NCI-H1092 treated with DMSO at 0.1 percent for 48 hours (cell line): ENCODE measurements at places on chromosomes 6 and 20.

- DNase-seq, result no peak
Measured at GRCh38 chr6:124888581-124889371, 73.5 kb upstream of the RNF217 start.

- DNase-seq, result no peak
Measured at GRCh38 chr6:24922814-24923213, 12.9 kb downstream of the RIPOR2 start.

- DNase-seq, result no peak
Measured at GRCh38 chr20:45427236-45428149, 11.6 kb downstream of the PIGT start.

DNA sequence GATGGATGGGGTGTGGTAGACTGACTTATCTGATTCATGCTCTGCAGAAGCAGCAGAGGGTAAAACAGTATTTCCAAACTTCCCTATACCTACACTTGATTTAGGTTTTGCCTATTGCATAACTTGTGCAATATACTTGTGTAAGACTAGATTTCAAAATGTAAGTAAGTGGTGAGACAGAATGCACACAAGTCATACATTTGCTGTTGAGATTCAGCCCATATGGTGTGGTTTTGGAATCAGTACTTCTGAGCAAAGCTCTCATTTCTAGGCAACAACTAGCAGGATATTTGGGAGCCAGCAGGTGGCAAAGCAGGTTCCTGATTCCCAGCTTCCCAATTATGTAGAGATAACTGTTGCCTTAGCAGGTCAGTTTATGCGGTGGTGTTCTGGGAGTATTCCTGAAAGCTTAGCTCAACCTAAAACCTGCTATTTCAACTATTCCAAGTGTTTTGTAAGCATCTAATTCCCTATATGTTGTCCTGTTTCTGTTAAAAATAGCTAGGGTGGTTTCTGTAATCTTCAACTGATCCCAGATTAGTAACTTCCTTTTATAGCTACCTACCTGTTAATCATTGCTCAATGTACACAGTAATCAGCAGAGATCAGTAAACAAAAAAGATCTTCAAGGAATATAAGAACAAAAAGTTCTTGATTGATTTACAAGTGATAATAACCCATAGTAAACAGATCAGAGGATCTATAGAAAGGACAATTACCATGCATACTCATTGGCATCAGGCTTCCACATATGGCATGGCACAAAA lies 8.5 kb upstream of the FABP7 start:
- DNase-seq, result no peak

DNA sequence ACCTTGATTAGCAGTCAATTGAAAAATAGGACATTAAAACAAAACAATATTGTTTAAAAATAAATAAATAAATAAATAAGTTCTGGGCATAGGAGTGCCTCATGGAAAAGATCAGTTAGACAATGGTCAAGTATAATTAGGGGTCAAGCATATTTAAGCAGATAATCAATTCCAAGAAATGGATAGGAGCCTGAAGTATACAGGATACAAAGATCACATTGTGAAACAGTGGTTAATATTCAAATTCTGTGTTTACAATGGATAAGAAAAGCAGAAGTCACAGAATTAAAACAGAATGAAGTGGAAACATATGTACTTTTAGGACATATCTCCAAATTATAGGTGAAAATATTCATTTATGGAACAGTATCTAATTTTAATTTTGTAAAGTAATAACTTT lies 1028.6 kb upstream of the CITED2 start:
- DNase-seq, result no peak
